AG04449 (cell line): ENCODE measurements at places on chromosomes 3 and 15.

- no peak for DNase-seq
Measured at GRCh38 chr3:169354774-169355501, 308.6 kb downstream of the MECOM start.

- DNase-seq, result no peak
Measured at GRCh38 chr15:79412429-79412828, 19.7 kb upstream of the MINAR1 start.

- no peak for DNase-seq
Measured at GRCh38 chr3:24018784-24019570, 73.9 kb downstream of the NR1D2 start.

- no peak for DNase-seq
Measured at GRCh38 chr15:101145362-101145761, 106.5 kb downstream of the CHSY1 start.

DNA sequence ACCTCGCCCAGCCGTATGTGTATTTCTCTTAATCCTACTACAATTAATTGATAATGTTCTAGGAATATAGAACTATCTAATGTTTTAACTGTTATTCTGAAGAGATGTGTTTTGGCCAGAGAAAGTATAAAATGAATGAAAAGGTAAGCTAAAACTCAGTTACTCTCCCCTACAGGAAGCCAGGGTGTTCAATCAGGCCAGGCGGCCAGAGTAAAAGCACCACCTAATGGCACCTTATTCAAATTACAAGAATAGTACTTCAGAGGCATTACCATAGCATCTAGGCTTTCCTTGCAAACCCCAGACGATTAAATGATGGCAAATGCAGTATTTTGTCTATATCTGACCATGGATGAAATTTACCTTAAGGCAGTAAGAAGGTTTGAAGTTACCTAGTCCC lies 10.4 kb downstream of the SLC12A8 start:
- DNase-seq, result no peak

DNA sequence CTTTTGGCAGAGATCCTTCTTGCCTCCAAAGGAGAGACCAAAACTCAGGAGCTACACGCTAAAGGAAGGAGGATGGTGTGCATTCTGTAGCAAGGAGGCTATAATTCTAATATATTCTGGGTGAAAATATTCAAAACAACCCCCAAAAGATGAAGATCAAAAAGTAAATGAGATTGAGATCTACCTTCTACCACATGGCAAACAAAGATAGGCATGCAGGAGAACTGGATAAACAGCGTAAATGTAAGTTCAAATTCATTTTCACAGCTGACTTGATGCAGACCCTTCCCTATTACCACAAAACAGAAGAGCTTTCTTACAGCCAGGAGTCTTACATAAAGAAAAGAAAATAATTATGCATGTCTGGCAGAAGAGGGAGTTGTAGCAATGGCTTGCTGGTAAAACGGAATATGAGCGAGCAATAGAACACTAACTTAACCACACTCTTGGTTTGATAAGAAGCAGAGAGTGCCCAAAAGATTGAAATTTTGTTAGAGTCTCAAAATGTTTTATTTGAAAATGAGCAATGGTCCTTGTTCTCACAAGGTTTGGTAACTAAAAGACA lies 272.7 kb downstream of the MECOM start:
- no peak for DNase-seq

DNA sequence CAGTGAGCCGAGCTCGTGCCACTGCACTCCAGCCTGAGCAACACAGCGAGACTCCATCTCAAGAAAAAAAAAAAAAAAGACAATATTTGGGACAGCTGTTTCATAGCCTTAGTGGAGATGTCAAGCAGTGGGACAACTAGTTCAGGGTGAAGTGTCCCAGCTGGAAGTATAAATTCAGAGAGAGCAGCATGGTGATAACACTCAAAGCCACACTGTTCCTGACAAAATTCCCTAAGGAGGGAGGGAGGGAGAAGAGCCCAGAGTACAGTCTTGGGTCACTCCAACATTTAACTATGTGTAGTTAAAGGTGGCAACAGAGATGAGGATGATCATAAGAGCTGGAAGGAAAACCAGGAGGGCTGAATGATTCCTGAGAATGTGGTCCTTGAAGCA lies 21.1 kb upstream of the IP6K2 start:
- DNase-seq, result no peak

DNA sequence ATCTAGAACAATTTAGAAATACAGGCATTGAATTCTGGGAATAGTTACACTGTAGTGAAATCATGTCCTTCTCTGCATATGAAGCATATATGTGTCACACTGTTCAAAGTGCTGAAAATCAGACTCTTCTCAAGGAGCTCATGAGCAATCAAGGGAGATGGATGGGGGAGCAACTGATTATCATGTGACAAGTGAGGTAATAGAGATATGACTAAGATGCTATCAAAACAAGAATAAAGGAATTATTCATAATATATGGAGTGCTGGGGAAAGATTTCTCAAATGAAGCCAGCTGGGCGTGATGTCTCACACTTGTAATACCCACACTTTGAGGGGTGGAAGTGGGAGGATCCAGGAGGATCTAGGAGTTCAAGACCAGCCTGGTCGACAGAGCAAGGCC lies 74.9 kb upstream of the CHRNB4 start:
- peak; percentile 12 for DNase-seq
